ENCODE measurements at places on chromosomes 6 and 20. TPM values are rescaled to one million over a fixed set of nuclear protein-coding genes. Genes with fewer than 3 reads are reported as not detected.

- no peak overlapping the region for H3K27ac ChIP-seq
- peaks cover 26% of the 10 kb centered on the region for H3K4me1 ChIP-seq
- H3K27me3 ChIP-seq, result no peaks in the 10 kb centered on the region
These were observed 10.3 kb upstream of the IER3 start for GRCh38 chr6:30754631-30755030.

RIN2 gene
- total RNA-seq, result not detected

ZC3H12D gene
- 39.0 TPM for total RNA-seq

- H3K4me1 ChIP-seq, result no peaks in the 10 kb centered on the region
- no peak overlapping the region for H3K4me3 ChIP-seq
- H3K36me3 ChIP-seq, result no peaks in the 10 kb centered on the region
- H3K27ac ChIP-seq, result no peak overlapping the region
- no peaks in the 10 kb centered on the region for H3K27me3 ChIP-seq
- no peak for DNase-seq
These were observed 9.0 kb upstream of the PLCB4 start for GRCh38 chr20:9059931-9060330.

GRCh38 chr6:111231090-111231459 is 143.8 kb downstream of the SLC16A10 start:
- no peak overlapping the region for H3K27ac ChIP-seq
- H3K4me1 ChIP-seq, result no peaks in the 10 kb centered on the region
- H3K4me3 ChIP-seq, result no peak overlapping the region

Measured in activated CD8-positive, alpha-beta T cell treated with anti-CD3 and anti-CD28 coated beads for 36 hours (primary cell).